H7 (cell line): ENCODE measurements at places on chromosomes 1 and 21. TPM values are rescaled to one million over a fixed set of nuclear protein-coding genes. Genes with fewer than 3 reads are reported as not detected.

The HES5 gene
- 0.07 and 0.33 TPM in 2 replicates for total RNA-seq

The ZSWIM5 gene
- total RNA-seq, result 3.3 and 4.7 TPM in 2 replicates

GRCh38 chr1:221925947-221926346 lies 184.1 kb upstream of the DUSP10 start:
- no peak for DNase-seq

DNA sequence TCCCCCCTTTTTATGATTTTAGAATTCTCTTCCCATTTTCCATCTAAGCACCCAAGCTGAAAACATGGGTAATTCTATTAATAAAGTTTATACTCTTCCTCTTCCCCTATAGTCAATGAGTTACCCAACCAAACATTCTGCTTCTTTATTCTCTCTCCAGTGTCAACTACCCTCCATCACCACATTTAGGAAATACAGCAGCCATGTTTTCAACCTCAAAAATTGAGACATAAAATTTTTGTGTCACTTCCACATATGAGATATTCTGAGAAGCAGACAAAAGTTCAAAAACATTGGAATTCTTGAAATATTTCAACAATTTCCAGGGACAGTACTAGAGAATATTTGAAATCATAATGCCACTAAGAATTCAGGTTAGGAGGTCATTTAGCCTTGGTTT lies 64.8 kb upstream of the ATP1A1 start:
- no peak for DNase-seq

DNA sequence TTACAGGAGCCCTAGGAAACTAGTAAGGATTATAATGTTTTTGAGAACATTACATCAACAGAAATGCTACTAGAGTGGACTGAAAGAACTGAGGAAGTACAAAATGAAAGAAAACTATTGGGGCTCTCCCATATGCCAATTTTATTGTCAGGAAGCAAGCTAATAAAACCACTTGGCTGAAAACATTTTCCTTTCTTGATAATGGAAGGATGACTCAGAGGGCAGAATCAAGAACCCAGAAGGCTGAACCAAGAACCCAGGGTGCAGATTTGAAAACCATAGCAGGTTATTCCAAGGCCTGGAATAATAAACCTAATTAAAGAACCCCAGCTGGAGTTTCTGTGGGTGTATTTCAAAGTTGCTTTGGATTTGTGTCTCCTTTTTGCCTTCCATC lies 70.7 kb downstream of the RPE65 start:
- no peak for DNase-seq

DNA sequence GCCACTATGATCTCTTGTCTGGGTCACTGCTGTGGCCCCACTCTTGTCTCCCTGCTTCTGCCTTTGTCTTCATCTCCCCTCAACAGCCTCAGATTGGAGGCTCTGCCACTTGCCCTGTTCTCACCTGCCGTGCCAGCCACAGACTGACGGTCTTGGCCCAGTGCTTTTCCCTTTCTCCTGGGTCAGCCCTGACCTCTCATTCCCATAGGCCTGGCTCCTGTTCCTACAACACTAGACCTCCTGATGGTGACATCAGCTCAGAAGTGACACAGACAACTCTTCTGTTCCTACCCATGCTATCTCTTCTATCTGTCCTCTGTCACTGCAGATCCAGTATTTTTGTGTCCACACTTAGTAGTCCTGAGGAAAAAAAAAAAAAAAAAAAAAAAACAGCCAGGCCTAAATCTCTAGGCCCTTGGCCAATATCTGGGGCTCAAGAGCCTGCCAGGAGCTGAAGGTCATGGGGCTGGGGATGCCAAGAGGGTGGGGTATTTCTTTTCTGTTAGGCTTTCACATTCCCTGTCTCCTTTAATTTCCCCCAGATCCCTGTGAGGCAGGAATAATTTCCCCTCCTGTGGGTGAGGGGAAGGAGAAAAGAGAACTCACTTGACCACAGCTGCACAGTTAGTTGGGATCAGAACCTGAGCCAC lies 42.0 kb upstream of the FOXO6 start:
- DNase-seq, result no peak
